ENCODE measurements at places on chromosomes 4 and X.

- no peak for DNase-seq
Measured at GRCh38 chrX:119036107-119037029, 36.4 kb upstream of the CT47C1 start.

DNA sequence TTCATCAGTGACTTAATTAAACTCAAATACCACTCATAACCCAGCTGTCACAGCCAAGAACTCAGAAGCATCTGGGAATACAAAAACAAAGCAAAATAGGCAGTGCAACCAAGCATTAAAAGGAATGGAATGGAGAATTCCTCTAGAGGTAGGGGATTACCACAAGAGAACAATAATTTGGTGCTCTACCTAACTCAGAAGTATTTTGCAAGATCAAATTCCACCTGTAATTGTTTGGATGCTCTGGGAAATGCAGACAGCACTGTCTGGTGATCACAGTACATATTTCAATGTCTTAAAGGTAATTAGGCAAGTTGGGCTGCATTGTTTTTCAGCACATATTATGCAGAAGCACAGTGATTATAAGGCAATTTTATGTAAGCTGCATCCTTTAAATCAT is 547.5 kb downstream of the TRAM1L1 start:
- no peak for DNase-seq

DNA sequence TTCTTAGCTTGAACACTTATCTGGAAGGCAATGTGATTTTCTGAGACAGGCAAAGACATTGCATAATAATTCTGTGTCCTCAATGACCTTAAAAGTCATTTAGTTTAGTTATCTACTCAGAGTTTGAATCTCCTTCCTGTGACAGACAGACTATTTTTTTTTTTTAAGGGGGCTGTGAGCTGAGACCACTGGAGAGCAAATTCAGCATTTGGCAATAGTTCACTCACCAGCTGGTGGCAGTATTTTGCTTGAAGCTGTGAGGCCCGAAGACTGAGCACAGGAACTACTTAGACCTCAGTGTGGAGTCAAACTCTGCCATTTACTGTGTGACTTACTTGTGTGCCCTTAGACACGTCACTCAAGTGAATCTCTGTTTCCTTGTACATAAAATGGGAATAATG is 22.9 kb upstream of the CPE start:
- DNase-seq, result no peak

DNA sequence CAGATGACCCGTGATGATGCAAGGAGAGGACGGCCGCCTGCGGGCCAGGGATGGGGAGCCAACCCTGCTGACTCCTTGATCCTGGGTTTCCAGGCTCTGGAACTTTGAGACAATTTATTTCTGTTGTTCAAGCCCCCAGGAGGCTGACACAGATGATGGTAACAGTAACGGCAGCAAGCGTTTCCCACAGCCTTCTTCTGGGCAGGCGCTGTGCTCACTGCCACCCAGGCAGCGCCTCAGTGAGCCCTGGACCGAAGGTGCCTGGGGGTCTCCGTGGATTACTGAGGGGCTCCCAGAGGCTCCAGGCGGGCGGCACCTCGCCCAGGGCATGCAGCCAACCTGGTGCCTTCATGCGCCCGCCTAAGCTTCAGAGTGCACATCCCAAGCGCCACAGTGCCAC is 103.9 kb upstream of the AFAP1 start:
- DNase-seq, result no peak

GRCh38 chr4:149897783-149898182 is 82.1 kb upstream of the IQCM start:
- no peak for DNase-seq

GRCh38 chrX:77572322-77572721 is 125.1 kb downstream of the FGF16 start:
- no peak for DNase-seq

DNA sequence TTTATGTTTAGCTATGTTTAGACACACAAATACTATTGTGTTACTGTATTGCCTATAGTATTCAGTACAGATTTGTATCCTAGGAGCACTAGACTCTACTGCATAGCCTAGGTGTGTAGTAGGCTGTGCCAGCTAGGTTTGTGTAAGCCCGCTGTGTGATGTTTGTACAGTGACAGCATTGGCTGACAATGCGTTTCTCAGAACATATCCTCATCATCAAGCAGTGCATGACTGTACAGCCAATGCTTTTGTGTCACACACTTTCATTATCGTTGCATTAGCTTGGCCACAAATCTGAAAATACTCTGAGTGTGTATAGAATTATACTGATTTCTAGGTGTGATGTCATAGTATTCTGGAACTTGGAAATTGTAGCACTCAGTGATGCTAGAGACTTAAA is 63.4 kb downstream of the CLDN34 start:
- no peak for DNase-seq

- no peak for DNase-seq
Measured at GRCh38 chr4:664713-665231, 9.3 kb downstream of the ATP5ME start.

- DNase-seq, result no peak
Measured at GRCh38 chr4:94968493-94968892, 210.7 kb downstream of the BMPR1B start.

Measured in stimulated activated CD4-positive, alpha-beta T cell treated with anti-CD3 and anti-CD28 coated beads, Interleukin-1b, Interleukin-23, amount 100 ng/mL, for 1 hour (primary cell).